Amniotic stem cell (primary cell): ENCODE measurements at places on chromosomes 3 and 15.

DNA sequence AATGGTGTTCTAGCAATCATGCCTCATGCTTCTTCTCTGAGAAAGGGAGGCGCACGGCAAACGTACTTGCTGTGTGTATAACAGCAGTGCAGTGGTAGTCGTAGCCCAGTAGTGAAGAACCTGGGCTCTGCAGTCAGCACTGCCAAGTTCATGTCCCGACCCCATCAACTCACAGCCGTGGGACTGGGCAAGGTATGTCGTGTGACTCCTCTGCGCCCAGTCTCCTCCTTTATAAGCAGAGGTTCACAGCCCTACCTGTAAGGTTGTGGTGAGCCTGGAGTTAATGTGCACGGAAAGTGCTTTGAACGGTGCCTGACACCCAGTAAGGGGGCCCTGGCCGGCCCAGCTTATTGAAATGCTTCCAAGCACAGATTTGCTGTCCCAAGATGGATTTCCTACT, 26.6 kb downstream of the EHD4 start:
- DNase-seq = no peak

- no peak for DNase-seq
Observed at GRCh38 chr15:68434021-68434420, 2.1 kb upstream of the ITGA11 start.

DNA sequence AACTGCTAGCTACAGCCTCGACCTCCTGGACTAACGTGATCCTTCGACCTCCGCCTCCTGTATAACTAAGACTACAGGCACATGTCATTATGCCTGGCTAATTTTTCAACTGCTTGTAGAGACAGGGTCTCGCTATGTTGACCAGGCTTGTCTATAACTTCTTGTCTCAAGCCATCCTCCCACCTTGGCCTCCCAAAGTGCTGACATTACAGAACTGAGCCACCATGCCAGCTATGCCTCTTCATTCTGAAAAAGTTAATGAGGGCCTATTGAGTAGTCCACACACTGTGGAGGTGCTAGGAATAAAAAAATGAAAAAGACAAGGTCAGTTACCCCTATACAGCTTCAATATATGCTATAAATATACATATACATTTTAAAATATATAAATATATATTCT, 18.3 kb upstream of the EPHA6 start:
- no peak for DNase-seq

DNA sequence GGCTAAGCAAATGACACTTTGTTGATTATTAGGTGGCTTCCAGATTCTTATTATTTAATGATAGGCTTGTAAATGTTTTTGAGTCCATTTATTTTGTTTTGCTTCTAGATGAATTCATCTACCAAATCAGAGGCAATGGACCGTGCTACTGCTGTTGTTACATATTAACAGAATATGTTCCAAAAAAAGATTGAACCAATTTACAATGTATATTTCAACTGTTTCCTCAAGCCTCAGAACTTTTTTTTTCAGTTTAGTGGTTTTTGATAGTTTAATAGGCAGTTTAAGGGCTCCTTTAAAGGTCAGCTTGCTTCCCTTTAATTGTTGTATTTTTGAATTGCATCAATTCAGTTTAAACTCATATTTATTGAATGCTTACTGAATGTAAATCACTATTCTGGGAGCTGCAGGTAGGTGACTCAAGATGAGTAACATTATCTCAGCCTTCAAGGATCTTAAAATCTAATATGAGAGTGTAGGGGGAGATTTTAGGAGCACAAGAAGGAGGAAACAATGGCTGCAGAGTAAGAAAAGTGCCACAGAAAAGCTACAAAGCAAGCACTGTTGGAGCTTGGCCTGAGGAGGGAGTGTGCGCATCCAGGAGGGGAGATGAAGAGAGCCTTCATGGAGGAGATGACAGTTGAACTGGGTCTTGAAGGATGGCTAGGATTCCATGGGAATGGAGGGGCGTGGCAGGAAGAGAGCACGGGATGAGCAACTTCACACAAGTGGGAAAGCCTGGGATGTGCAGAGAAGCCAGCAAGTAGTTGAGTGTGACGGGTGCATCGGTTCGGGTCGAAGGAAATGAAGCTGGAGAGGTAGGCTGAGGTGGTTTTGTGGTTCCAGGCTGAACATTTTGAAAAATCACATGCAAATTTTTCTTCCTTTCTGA, 14.7 kb downstream of the MAP2K1 start:
- no peak for DNase-seq

GRCh38 chr15:25847051-25847450, 16.1 kb downstream of the ATP10A start:
- no peak for DNase-seq

- no peak for DNase-seq
Observed at GRCh38 chr3:125078951-125079674, 23.3 kb upstream of the HEG1 start.

- no peak for DNase-seq
Observed at GRCh38 chr3:84998545-84998944, 39.8 kb downstream of the CADM2 start.

GRCh38 chr15:23897091-23897490, 210.0 kb upstream of the NDN start:
- DNase-seq = no peak

DNA sequence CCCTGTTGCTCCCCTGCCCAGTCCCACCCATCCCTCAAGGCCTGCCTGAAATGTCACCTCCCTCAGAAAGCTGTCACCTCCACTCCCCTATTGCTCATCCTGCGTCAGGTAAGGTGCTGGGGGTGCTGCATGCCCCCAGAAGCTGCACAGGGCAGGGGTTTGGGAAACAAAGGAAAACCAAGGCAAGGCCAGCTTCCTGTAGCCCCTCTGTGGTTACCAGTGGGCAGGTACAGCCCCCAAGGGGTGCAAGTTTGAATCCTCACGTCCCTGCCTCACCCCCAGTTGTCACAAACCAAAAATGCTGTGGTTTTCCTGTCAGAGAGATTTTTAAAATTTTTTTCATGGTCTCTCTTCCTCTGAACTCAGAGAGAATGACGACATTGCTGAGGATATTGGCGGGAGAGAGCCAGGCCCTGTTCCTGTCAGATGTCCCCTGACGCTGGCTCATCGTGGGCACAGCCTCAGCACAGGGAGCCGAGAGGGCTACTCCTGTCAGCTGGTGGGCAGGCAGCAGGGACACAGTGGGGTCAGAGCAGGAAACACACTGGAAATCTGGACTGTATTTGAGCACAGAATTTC, 27.0 kb downstream of the PSTPIP1 start:
- peak; percentile 5 for DNase-seq

DNA sequence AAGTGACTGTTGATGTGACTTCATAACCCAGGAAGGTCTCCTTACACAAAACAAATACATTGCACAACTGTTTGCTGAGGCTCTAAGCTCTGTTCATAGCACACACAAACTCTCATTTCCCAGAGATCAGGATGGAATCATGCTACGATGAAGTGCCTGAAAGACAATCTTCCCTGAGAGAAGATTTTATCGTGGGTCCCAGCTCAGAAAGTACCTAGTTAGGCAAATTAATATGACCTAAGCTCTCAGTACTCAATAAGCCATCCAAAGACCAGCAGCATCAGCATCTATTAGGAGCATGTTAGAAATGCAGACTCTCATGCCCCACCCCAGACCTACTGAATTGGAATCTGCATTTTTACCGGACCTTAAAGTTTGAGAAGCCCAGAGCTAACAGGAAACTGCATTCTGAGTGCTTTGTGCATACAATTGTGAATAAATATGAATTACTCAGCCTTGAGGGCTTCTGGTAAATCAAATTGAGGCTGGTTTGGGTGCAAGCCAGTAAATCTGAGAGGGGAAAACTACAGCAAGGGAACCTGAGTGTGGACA, 161.5 kb upstream of the C2CD4B start:
- no peak for DNase-seq

- peak; percentile 38 for DNase-seq
Observed at GRCh38 chr3:55704521-55704920, 217.4 kb upstream of the WNT5A start.

- DNase-seq = no peak
Observed at GRCh38 chr3:106317141-106318055, 448.6 kb upstream of the CBLB start.

- DNase-seq = no peak
Observed at GRCh38 chr3:160601288-160601687, 35.9 kb upstream of the KPNA4 start.

DNA sequence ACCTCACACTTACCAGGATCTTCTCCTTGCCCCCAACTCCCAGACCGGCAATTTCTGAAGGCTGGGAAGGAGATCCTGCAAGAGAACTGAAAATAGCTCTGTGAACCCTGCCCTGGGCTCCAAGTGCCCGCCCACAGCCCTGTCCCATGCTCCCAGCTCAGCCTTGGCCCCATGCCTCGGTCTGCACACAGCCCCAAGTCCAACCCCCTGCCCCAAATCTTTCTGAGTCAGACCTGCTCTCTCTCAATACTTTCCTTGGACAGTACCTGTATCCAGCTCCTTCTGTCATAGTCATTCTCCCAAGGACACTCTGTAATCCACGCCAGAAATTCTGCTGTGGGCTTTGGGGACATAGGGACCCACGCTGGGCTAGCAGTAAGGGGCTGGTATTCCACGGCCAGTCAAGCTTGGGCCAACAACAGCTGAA, 6.3 kb upstream of the SMAD3 start:
- no peak for DNase-seq

DNA sequence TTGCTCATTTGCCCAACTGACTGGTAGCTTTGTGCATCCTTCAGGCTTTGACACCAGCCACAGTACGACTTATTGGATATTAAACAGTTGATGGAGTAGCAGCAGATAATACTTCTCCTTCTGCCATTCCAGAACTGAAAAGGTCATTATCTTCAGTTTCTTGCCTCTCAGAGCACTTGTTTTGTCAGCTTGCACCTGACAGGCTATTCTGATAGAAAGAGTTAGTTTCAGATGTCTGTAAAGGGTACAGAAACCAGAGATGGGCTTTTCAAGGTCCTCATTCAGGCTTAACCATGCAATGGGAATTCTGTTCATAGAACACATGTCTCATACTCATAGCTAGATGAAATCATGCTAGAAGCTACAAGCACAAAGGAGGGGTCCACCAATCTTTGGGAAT, 367.2 kb downstream of the OTOL1 start:
- no peak for DNase-seq

GRCh38 chr3:34882764-34883163, 756.6 kb upstream of the ARPP21 start:
- DNase-seq = no peak

DNA sequence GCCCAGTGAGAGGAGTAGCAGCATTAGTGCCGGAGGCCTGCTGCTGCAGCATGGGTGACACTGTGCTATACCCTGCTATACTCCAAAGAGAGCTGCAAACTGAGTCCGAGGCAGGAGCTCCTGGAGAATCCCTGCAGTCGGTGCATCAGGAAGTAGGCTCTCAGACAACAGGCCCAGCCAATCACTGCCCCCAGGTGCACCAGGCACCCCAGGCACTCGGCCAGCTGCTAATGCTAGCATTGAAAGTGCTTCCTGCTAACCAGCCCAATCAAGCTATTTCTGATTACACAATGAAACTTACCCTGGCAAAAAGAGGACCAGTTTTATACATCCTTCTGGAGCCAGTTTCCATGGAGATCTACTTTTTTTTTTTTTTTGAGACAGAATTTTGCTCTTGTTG, 45.6 kb upstream of the IREB2 start:
- no peak for DNase-seq

DNA sequence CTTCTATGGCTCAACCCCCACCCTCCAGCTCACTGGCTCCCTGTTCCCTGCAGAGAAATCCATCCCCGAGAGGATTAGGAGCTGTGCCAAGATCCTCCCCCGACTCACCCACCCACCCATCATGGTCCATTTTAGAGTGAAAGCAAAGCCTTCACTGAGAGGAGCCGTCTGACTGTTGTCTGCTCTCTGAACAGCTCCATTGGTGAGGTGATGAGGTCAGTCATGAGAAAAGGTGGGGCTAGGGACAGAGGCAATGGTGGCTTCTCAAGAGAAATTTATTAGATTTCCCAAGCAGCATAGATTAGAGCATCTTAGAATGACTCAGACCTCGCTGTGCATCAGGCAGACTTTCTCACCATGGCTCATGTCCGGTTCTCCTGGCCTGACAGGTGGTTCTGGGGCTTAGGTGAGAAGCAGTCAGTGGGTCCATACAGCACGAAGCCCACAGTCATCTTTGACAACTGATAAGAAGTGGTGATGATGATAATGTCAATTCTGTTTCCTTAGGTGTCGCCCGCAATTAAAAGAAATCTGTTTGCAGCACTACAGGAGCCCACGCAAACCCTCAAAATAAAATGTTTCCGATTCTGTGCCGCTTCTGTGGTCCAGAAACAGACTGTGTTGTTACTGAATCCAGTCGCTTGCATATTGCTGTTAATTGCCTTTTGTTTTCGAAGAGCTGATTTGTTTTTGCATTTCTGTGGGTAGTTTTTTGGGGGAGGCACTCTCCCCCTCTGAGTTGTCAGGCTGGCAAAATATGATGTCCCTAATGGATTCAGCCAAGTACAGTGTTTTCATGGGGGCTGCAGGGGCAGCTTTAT, 24.8 kb upstream of the RHO start:
- no peak for DNase-seq

DNA sequence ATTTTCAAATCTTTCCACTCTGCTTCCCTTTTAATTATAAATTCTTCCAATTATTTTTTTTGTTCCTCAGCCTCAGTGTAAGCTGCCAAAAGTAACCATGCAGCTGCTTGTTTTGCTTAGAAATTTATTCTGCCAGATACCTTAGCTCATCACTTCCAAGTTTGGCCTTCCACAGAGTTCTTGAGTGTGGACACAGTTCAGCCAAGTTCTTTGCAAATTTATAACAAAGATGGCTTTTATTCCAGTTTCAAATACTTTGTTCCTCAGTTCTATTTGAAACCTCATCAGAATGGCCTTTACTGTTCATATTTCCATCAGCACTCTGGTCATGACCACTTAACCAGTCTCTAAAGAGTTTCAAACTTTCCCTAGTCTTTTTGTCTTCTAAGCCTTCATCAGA, 10.3 kb downstream of the RTP1 start:
- DNase-seq = no peak

GRCh38 chr3:138681463-138682220, 73.1 kb downstream of the FAIM start:
- no peak for DNase-seq

DNA sequence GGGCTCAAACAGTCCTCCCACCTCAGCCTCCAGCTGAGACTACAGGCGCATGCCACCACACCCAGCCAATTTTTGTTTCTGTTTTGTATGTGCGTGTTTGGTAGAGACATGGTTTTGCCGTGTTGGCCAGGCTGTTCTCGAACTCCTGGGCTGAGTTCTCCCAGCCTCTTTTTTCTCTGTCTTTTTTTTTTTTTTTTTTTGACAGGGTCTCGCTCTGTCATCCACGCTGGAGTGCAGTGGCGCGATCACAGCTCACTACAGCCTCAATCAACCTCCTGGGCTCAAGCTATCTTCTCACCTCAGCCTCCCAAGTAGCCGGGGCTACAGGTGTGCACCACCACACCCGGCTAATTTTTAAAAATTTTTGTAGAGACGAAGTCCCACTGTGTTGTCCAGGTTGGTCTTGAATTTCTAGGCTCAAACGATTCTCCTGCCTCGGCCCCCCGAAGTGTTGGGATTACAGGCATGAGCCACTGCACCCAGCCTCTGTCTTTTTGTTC, 867 bp upstream of the DCAF1 start:
- DNase-seq = no peak
